ENCODE measurements at places on chromosomes 7 and 10.

DNA sequence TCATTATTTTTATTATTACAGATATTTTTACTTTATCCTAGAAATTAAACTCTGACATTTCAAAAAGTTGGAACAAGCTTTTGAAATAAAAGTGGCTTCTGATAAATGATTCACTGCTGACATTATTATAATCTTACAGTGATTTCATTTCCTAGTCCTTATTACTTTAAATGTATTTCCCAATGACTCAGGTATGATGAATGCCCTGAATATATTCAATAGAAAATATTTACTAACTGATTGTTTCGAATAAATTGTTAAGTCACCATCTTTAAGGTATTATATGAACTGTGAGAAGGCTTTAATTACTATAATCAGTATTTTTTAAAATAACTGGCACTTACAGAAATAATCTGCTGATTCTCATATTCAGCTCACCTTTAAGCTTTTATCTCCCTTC lies 21.6 kb downstream of the DKK1 start:
- H3K36me3 ChIP-seq = no peaks in the 10 kb centered on the region
- no peaks in the 10 kb centered on the region for H3K27me3 ChIP-seq
- H3K27ac ChIP-seq = no peak overlapping the region
- no peak for DNase-seq
- no peak overlapping the region for H3K4me3 ChIP-seq

DNA sequence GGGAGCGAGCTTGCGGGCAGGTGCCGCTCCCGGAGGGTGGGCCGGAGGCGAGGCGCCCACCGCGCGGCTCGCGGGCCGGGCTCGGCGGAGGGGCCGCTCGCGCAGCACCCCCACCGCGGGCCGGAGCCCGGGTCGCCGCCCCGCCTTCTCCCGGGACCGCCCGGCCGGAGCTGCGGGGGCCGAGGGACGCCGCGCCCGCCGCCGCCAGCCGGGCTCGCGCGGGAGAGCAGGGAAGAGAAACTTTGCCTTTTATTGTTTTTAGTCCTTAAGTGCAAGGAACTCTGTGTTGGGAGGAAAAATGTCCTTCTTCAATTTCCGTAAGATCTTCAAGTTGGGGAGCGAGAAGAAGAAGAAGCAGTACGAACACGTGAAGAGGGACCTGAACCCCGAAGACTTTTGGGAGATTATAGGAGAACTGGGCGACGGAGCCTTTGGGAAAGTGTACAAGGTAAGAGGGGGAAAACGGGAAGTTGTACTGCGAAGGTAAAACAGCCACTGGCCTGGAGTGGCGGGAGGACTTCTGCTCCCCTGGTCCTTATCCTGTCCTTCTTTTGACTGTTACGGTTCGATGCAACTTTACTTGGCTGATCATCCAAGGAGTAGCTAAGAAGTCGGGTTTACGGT lies 620 bp downstream of the SLK start:
- no peak for DNase-seq
- H3K4me3 ChIP-seq = peak overlapping the region; percentile 91
- no peaks in the 10 kb centered on the region for H3K27me3 ChIP-seq

- H3K36me3 ChIP-seq = peaks cover 7% of the 10 kb centered on the region
- peaks cover 19% of the 10 kb centered on the region for H3K4me1 ChIP-seq
- H3K27ac ChIP-seq = no peak overlapping the region
- peak overlapping the region; percentile 65 for H3K4me3 ChIP-seq
- no peak for DNase-seq
These were observed 24.3 kb upstream of the MKI67 start for GRCh38 chr10:128150561-128150960.

DNA sequence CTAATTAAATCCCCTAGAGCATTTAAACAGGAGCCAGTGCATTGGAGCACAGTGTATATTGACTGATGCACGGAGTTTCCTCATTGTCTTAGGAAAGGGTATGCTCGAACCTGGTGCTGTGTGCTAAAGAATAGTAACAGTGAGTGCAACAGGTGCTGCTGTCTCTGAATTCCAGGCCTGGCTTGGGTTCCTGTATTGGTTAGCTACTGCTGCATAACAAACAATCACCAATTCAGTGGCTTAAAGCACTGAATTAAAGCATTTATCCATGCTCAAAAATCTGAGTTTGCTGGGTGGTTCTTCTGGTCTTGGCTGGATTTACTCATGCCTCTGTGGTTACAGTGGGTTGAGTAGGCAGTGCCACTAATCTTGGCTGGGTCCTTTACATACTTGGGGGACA lies 1.8 kb upstream of the PNLIPRP1 start:
- H3K4me3 ChIP-seq = no peak overlapping the region
- no peak overlapping the region for H3K27ac ChIP-seq
- no peaks in the 10 kb centered on the region for H3K36me3 ChIP-seq
- DNase-seq = no peak
- no peaks in the 10 kb centered on the region for H3K27me3 ChIP-seq
- H3K4me1 ChIP-seq = no peaks in the 10 kb centered on the region

- H3K36me3 ChIP-seq = no peaks in the 10 kb centered on the region
- no peaks in the 10 kb centered on the region for H3K4me1 ChIP-seq
- DNase-seq = no peak
- H3K4me3 ChIP-seq = no peak overlapping the region
These were observed 104.6 kb downstream of the CALN1 start for GRCh38 chr7:72307566-72307965.

- H3K36me3 ChIP-seq = no peaks in the 10 kb centered on the region
- no peaks in the 10 kb centered on the region for H3K4me1 ChIP-seq
- no peak overlapping the region for H3K27ac ChIP-seq
These were observed 810.1 kb downstream of the NRG3 start for GRCh38 chr10:82685087-82685486.

- no peak overlapping the region for H3K27ac ChIP-seq
- no peak overlapping the region for H3K4me3 ChIP-seq
- no peaks in the 10 kb centered on the region for H3K4me1 ChIP-seq
- peaks cover 31% of the 10 kb centered on the region for H3K27me3 ChIP-seq
These were observed 1.8 kb downstream of the TUBAL3 start for GRCh38 chr10:5402798-5403197.

- peaks cover 9% of the 10 kb centered on the region for H3K27me3 ChIP-seq
- no peak overlapping the region for H3K4me3 ChIP-seq
- no peaks in the 10 kb centered on the region for H3K4me1 ChIP-seq
- H3K36me3 ChIP-seq = no peaks in the 10 kb centered on the region
- H3K27ac ChIP-seq = no peak overlapping the region
- no peak for DNase-seq
These were observed 110.9 kb downstream of the COL13A1 start for GRCh38 chr10:69912589-69912988.

- H3K4me3 ChIP-seq = no peak overlapping the region
- no peaks in the 10 kb centered on the region for H3K27me3 ChIP-seq
- peaks cover 26% of the 10 kb centered on the region for H3K4me1 ChIP-seq
- no peak overlapping the region for H3K27ac ChIP-seq
These were observed 9.0 kb downstream of the NRBF2 start for GRCh38 chr10:63142136-63142535.

- no peaks in the 10 kb centered on the region for H3K4me1 ChIP-seq
- DNase-seq = no peak
- no peak overlapping the region for H3K27ac ChIP-seq
These were observed 255.9 kb upstream of the GLI3 start for GRCh38 chr7:42492920-42493319.

DNA sequence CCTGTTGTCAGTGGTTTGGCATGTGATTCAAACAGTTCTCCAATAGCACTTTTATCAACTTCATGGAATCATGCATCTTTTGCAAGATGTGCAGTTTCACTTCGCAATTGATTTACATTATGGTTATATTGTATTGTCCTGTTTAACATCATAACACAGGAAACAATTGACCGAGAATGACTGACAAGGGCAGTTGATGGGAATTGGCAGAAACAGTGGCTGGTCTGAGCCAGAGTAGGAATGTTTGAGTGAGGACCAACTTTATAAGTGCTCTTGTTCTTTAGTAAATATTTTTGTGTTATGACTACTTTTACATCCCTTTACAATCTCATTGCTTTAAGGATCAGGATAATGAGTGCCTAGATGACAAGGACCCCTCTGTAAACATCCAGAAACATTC lies 2.2 kb downstream of the KLHL7 start:
- peaks cover 34% of the 10 kb centered on the region for H3K4me1 ChIP-seq
- no peaks in the 10 kb centered on the region for H3K27me3 ChIP-seq
- H3K4me3 ChIP-seq = peak overlapping the region; percentile 93
- no peak overlapping the region for H3K27ac ChIP-seq
- DNase-seq = no peak
- H3K36me3 ChIP-seq = peaks cover 2% of the 10 kb centered on the region

GRCh38 chr10:78571286-78571685 lies 497.5 kb upstream of the ZMIZ1 start:
- peaks cover 5% of the 10 kb centered on the region for H3K4me1 ChIP-seq
- no peaks in the 10 kb centered on the region for H3K36me3 ChIP-seq
- peaks cover 4% of the 10 kb centered on the region for H3K27me3 ChIP-seq
- H3K4me3 ChIP-seq = no peak overlapping the region

DNA sequence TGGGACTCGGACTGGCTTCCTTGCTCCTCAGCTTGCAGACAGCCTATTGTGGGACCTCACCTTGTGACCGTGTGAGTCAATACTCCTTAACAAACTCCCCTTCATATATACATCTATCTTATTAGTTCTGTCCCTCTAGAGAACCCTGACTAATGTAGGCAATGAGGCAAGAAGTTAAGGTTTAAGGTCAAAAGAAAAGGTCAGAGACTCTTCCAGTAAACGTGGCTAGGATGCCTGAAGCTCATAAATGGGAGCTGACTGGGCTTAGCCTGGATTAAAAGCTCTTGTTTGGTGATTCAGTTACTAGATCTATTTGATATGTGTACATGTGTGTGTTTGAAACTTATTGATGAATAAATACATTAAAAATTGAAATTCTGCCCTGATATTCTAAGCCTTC lies 10.6 kb upstream of the GPR141 start:
- no peak overlapping the region for H3K27ac ChIP-seq
- H3K36me3 ChIP-seq = no peaks in the 10 kb centered on the region
- no peak for DNase-seq
- no peak overlapping the region for H3K4me3 ChIP-seq
- H3K4me1 ChIP-seq = no peaks in the 10 kb centered on the region
- H3K27me3 ChIP-seq = peaks cover 30% of the 10 kb centered on the region

GRCh38 chr7:67913604-67914003 lies 917.0 kb downstream of the TYW1 start:
- H3K36me3 ChIP-seq = no peaks in the 10 kb centered on the region
- DNase-seq = no peak
- H3K4me3 ChIP-seq = no peak overlapping the region
- no peaks in the 10 kb centered on the region for H3K27me3 ChIP-seq
- H3K27ac ChIP-seq = no peak overlapping the region
- no peaks in the 10 kb centered on the region for H3K4me1 ChIP-seq

GRCh38 chr7:108072739-108073138 lies 57.4 kb downstream of the LAMB4 start:
- H3K27ac ChIP-seq = no peak overlapping the region
- no peaks in the 10 kb centered on the region for H3K36me3 ChIP-seq
- DNase-seq = no peak
- H3K27me3 ChIP-seq = peaks cover 9% of the 10 kb centered on the region
- H3K4me3 ChIP-seq = no peak overlapping the region
- H3K4me1 ChIP-seq = no peaks in the 10 kb centered on the region

GRCh38 chr7:121383235-121383910 lies 12.7 kb downstream of the FAM3C start:
- peaks cover 57% of the 10 kb centered on the region for H3K36me3 ChIP-seq
- H3K27ac ChIP-seq = no peak overlapping the region
- no peak for DNase-seq
- H3K4me1 ChIP-seq = peaks cover 57% of the 10 kb centered on the region
- no peak overlapping the region for H3K4me3 ChIP-seq

GRCh38 chr7:39353615-39354376 lies 212.4 kb upstream of the YAE1 start:
- no peak overlapping the region for H3K4me3 ChIP-seq
- no peaks in the 10 kb centered on the region for H3K27me3 ChIP-seq
- H3K36me3 ChIP-seq = no peaks in the 10 kb centered on the region
- no peak for DNase-seq
- no peak overlapping the region for H3K27ac ChIP-seq
- H3K4me1 ChIP-seq = peaks cover 4% of the 10 kb centered on the region

DNA sequence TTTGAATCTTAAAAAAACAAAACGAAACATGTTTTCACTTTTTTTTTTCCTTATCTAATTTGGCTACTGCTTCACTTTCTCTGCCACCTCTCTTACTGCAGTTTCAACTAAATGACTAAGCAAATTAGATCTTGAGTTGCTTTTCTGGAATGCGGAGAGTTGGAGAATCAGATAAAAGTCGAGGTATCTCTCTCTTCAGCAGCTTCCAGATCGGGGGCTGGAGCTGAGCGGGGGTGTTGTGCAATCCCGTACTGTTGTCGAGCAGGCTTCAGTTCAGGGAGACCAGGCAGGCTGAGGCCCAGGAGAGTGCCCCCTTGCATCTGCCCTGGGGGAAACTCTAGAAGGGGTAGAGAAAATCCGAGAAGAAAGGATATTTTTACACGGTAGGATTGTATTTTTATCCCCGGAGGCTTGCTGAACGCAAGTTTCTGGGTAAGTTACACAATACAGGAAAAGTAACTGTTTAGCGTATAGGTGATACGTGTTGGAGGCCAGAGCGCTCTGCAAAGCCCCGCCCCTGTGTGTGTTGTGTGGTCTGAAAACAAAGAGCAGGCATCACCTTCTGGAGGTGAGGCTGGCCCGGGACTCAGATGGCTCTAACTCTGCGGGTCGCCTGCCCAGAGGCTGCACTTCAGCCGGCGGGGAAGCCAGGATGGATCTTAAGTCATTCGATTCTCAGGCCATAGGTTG lies 116.6 kb downstream of the KLF6 start:
- peaks cover 30% of the 10 kb centered on the region for H3K4me1 ChIP-seq
- peaks cover 16% of the 10 kb centered on the region for H3K27me3 ChIP-seq
- no peaks in the 10 kb centered on the region for H3K36me3 ChIP-seq
- peak; percentile 34 for DNase-seq
- H3K4me3 ChIP-seq = peak overlapping the region; percentile 58
- peak overlapping the region; percentile 60 for H3K27ac ChIP-seq

- DNase-seq = no peak
- no peak overlapping the region for H3K27ac ChIP-seq
- H3K27me3 ChIP-seq = no peaks in the 10 kb centered on the region
- H3K36me3 ChIP-seq = no peaks in the 10 kb centered on the region
- H3K4me1 ChIP-seq = peaks cover 6% of the 10 kb centered on the region
These were observed 57.1 kb downstream of the KIF5B start for GRCh38 chr10:31999070-31999660.

DNA sequence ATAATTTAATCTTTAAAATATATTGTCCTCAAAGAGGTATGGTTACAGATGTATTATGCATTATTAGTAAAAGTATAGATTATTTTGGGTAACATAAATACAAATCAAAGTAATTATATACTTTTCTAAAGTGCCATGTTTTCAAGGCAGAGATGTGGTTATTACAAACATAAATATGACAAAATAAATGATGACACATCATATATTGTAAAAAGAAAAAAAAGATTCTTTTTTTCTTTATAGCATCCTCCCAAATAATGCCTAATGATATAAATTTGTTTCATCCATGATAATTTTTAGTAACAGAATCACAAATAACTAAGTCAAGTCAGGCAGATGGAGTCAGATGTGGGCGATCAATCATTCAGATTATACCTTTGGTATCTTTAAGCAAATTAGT lies 29.3 kb downstream of the SEMA3C start:
- H3K4me3 ChIP-seq = no peak overlapping the region
- no peaks in the 10 kb centered on the region for H3K27me3 ChIP-seq
- H3K4me1 ChIP-seq = no peaks in the 10 kb centered on the region
- H3K27ac ChIP-seq = no peak overlapping the region
- no peaks in the 10 kb centered on the region for H3K36me3 ChIP-seq

GRCh38 chr7:47518827-47519226 lies 63.1 kb downstream of the TNS3 start:
- no peak for DNase-seq
- H3K36me3 ChIP-seq = no peaks in the 10 kb centered on the region
- H3K27ac ChIP-seq = no peak overlapping the region
- no peaks in the 10 kb centered on the region for H3K27me3 ChIP-seq

GRCh38 chr10:44242091-44242490 lies 142.8 kb downstream of the CXCL12 start:
- H3K4me1 ChIP-seq = no peaks in the 10 kb centered on the region
- no peak for DNase-seq
